Lower lobe of right lung (tissue), 2 donors: ENCODE measurements at places on chromosomes 6 and 20. TPM values are rescaled to one million over a fixed set of nuclear protein-coding genes. Genes with fewer than 3 reads are reported as not detected.

The MUC21 gene
- total RNA-seq = 3.8 TPM

The OLIG3 gene
- total RNA-seq = not detected

The TRAPPC3L gene
- not detected for total RNA-seq

The EFCAB8 gene
- total RNA-seq = 0.30 TPM

The DYNLT2 gene
- total RNA-seq = 1.6 TPM

The RRAGD gene
- 62.9 TPM for total RNA-seq

The KCNB1 gene
- total RNA-seq = 0.53 TPM

The XKR7 gene
- 0.06 TPM for total RNA-seq

The MYH7B gene
- total RNA-seq = 0.56 TPM

The GMPR gene
- total RNA-seq = 22.5 TPM

The CLDN20 gene
- not detected for total RNA-seq

- no peak overlapping the region for H3K4me3 ChIP-seq
- H3K36me3 ChIP-seq = no peaks in the 10 kb centered on the region
- no peaks in the 10 kb centered on the region for H3K27me3 ChIP-seq
- H3K27ac ChIP-seq = no peak overlapping the region
- DNase-seq = no peak
Measured at GRCh38 chr20:35886537-35886936, 67.8 kb downstream of the SCAND1 start.

GRCh38 chr6:163667372-163668060 is 253.0 kb downstream of the QKI start:
- no peaks in the 10 kb centered on the region for H3K27me3 ChIP-seq
- no peaks in the 10 kb centered on the region for H3K36me3 ChIP-seq
- peak overlapping the region; percentile 2 for H3K27ac ChIP-seq
- H3K4me1 ChIP-seq = peaks cover 18% of the 10 kb centered on the region

- no peaks in the 10 kb centered on the region for H3K36me3 ChIP-seq
- no peak for DNase-seq
- no peak overlapping the region for H3K27ac ChIP-seq
- H3K4me1 ChIP-seq = peaks cover 16% of the 10 kb centered on the region
Measured at GRCh38 chr6:150719099-150719766, 119.5 kb downstream of the PLEKHG1 start.

DNA sequence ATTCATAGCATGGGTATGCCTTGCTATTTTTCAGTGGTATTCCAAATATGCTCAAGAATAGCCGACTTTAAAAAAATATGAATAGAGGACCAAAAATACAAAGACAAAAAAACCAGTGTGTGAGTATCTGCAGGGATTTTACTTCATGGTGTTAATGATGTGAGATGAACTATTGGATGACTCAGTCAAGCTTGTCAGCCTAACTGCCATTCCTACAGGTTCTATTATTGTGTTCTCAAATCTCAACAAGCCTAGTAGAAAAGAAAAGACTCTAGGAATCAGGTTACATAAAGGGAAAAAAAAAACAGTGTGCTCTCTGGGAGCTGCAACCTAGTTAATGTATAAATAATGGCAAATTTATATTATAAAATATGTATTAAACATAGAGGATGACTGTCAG is 588.4 kb upstream of the BTBD3 start:
- no peak for DNase-seq
- no peaks in the 10 kb centered on the region for H3K36me3 ChIP-seq
- H3K4me3 ChIP-seq = no peak overlapping the region
- H3K27ac ChIP-seq = no peak overlapping the region
- no peaks in the 10 kb centered on the region for H3K27me3 ChIP-seq
- no peaks in the 10 kb centered on the region for H3K4me1 ChIP-seq

DNA sequence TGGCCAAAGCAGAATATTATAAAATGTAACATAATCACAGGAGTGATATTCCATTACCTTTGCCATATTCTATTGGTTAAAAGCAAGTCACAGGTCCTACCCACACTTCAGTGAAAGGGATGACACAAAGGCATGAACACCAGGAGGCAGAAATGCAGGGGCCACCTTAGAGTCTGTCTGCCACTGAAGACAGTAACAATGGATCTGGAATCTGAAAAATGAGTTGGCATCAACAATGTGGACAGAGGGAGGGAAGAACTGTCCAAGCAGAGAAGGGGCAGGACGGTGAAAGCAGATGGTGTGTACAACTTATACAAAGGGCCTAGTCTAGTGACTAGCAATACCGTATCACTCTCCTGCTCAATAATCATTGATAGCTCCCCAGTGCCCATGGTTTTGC is 6.6 kb upstream of the LPIN3 start:
- no peak overlapping the region for H3K4me3 ChIP-seq
- no peaks in the 10 kb centered on the region for H3K36me3 ChIP-seq
- peaks cover 21% of the 10 kb centered on the region for H3K4me1 ChIP-seq
- H3K27me3 ChIP-seq = no peaks in the 10 kb centered on the region

GRCh38 chr20:20211988-20212518 is 155.9 kb upstream of the INSM1 start:
- no peak overlapping the region for H3K4me3 ChIP-seq
- H3K27me3 ChIP-seq = peaks cover 22% of the 10 kb centered on the region
- H3K27ac ChIP-seq = no peak overlapping the region
- H3K36me3 ChIP-seq = no peaks in the 10 kb centered on the region

- peaks cover 7% of the 10 kb centered on the region for H3K36me3 ChIP-seq
- no peak overlapping the region for H3K27ac ChIP-seq
- H3K27me3 ChIP-seq = no peaks in the 10 kb centered on the region
- DNase-seq = no peak
- no peak overlapping the region for H3K4me3 ChIP-seq
- H3K4me1 ChIP-seq = no peaks in the 10 kb centered on the region
Measured at GRCh38 chr6:118523216-118523615, 24.9 kb upstream of the PLN start.

GRCh38 chr6:31345026-31345730 is 11.8 kb downstream of the HLA-B start:
- DNase-seq = no peak
- no peaks in the 10 kb centered on the region for H3K27me3 ChIP-seq
- no peak overlapping the region for H3K27ac ChIP-seq
- H3K4me3 ChIP-seq = no peak overlapping the region

- no peak overlapping the region for H3K27ac ChIP-seq
- no peak for DNase-seq
- H3K4me1 ChIP-seq = no peaks in the 10 kb centered on the region
- no peak overlapping the region for H3K4me3 ChIP-seq
- no peaks in the 10 kb centered on the region for H3K27me3 ChIP-seq
- no peaks in the 10 kb centered on the region for H3K36me3 ChIP-seq
Measured at GRCh38 chr20:24943731-24944130, 5.3 kb upstream of the CST7 start.

DNA sequence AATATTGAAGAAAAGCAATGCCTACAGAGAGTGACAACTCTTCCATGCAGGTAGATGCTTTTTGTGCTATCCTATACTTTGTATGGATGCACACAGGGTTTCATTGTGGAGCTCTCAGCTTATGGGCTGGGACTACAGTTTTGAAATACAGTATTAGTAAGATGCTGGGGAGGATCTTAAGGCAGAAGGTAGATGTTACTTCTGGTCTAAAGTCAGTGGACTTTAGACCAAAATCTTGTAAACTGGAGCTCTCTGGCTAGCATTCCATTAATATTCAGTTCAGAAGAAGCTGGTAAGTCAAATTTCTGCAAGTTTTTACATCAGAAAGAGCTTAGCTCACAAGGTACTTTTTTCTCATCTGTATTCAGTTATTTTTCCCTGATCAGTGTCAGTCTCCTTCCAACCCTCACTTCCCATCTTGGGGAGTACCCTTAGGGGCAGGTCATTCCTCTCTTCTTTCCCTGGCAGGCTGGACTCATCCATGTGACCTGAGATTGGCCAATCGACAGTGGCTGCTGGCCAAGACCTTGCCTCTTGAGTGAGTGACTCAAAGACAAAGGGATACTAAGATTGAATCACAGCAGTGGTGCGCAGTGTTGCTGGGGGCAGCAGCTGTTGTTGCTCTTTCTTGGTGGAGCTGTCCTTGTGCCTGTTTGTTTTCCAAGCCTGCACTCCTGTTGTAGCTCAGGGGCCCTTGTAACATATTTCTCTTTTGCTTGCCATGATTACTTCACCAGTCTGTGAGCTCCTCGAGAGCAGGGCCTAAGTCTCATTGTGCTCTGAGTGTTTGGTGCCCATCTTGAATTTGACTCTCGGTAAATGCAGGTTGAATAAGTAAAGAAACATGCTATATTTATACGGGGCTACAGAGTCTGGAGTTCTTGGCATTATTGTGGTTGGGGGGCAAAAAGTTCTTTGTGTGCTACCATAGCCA is 2.8 kb upstream of the PHF20 start:
- H3K27ac ChIP-seq = peak overlapping the region; percentile 96
- no peak overlapping the region for H3K4me3 ChIP-seq

DNA sequence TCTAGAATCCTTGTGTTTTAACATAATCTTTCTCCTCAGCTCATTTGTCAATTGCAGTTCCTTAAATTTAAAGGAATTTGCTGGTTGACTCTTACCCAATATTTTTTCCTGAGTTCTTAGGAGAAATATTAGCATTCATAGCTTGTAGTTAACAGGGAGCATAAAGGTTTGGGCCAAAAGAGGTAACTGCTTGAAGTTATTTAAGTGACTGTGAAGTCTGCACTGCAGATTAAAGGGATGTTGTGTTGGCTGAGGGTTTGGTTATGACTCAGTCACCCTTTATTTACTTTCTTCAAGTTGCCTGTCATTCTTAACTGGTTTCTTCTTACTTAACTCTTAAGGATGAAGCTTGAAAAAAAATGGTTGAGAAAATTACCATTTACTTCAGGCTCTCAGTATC is 220.3 kb upstream of the LAMP5 start:
- H3K4me3 ChIP-seq = no peak overlapping the region
- DNase-seq = no peak
- no peaks in the 10 kb centered on the region for H3K36me3 ChIP-seq
- H3K27me3 ChIP-seq = no peaks in the 10 kb centered on the region
- no peaks in the 10 kb centered on the region for H3K4me1 ChIP-seq

GRCh38 chr6:12718015-12718414 is 1.4 kb downstream of the PHACTR1 start:
- H3K27me3 ChIP-seq = peaks cover 42% of the 10 kb centered on the region
- no peak for DNase-seq
- H3K4me1 ChIP-seq = no peaks in the 10 kb centered on the region
- no peak overlapping the region for H3K4me3 ChIP-seq
- no peaks in the 10 kb centered on the region for H3K36me3 ChIP-seq

DNA sequence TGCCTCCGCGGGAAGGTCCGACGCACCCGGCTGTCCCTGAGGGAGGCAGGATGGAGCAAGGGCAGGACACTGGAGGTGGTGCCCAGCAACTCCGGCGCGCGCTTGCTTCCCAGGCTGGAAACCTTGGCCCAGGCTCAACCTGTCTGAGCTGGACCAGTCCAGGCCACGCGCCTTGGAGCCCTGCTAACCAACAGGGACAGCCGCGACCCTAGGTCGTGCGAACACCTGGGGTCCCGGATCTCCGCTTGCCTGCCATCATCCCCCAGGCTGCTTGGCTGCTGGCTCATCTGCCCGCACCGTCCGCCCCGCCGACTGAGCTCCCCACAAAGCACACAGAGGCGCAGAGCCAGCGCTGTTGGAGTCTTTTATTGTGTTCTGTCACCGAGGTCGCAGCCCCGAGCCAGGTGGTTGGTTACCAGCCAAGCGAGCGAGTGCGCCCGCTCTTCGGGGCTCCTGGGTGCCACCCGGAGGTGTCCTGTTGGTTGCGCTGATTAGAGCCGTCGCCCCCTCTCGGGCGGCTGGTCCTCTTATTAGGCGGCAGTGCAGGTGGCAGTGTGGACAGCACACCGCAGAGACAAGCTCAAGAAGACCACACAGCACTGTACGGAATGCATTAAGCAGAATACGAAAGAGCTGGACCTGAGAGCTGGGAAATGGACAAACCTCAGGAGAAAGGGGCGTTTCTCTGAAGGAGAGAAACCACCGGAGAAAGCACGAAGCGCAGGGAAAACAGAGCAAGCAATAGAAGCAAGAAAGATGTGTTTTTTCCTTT is 3.8 kb downstream of the COL12A1 start:
- no peak overlapping the region for H3K27ac ChIP-seq
- H3K4me3 ChIP-seq = no peak overlapping the region
- peaks cover 36% of the 10 kb centered on the region for H3K4me1 ChIP-seq

DNA sequence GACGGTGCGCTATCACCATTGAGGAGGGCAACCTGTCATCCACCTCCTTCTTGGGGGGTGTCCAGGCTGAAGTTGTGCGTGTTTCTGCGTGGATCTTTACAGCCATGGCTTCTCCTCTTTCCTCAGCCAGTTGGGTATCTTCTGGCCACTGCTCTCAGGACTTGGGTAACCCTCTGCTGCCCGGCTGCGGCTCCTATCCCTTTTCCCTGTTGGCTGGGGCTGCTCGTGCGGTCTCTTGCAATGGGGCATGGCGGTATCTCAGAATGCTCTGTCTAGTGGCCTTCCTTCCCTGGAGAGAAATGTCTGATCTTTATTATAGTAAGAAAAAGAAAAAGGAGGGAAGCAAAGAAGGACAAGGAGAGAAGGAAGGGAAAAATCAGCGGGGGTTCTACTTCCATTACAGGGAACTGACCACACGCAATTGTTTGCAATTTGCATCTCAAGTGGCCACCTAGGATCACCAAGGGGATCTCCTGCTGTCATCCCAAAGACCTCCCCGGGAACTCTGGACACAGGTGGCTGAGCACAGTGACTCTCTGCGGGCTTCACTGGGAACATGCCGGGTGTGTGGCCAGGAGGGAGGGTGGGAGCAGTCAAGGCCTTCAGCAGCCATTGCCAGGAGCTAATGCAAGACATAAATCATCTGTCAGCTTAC is 60.8 kb downstream of the NPEPL1 start:
- H3K36me3 ChIP-seq = no peaks in the 10 kb centered on the region
- H3K4me3 ChIP-seq = no peak overlapping the region
- DNase-seq = no peak

- peak overlapping the region; percentile 87 for H3K4me3 ChIP-seq
- peaks cover 4% of the 10 kb centered on the region for H3K36me3 ChIP-seq
- peaks cover 20% of the 10 kb centered on the region for H3K4me1 ChIP-seq
- H3K27me3 ChIP-seq = peaks cover 2% of the 10 kb centered on the region
- DNase-seq = no peak
- H3K27ac ChIP-seq = peak overlapping the region; percentile 99
Measured at GRCh38 chr6:24721461-24722215, 2.7 kb upstream of the C6orf62 start.

- no peak for DNase-seq
- peaks cover 44% of the 10 kb centered on the region for H3K36me3 ChIP-seq
- peak overlapping the region; percentile 62 for H3K27ac ChIP-seq
- peaks cover 71% of the 10 kb centered on the region for H3K4me1 ChIP-seq
- no peak overlapping the region for H3K4me3 ChIP-seq
Measured at GRCh38 chr6:44116641-44117382, 10.4 kb downstream of the MRPL14 start.

DNA sequence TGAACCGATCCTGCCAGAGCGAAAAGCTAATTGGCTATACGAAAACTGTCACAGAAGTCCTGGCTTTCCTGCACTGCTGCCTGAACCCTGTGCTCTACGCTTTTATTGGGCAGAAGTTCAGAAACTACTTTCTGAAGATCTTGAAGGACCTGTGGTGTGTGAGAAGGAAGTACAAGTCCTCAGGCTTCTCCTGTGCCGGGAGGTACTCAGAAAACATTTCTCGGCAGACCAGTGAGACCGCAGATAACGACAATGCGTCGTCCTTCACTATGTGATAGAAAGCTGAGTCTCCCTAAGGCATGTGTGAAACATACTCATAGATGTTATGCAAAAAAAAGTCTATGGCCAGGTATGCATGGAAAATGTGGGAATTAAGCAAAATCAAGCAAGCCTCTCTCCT is 14.2 kb downstream of the CCR6 start:
- H3K27ac ChIP-seq = no peak overlapping the region
- no peak for DNase-seq
- no peaks in the 10 kb centered on the region for H3K4me1 ChIP-seq
- peaks cover 4% of the 10 kb centered on the region for H3K27me3 ChIP-seq
- no peaks in the 10 kb centered on the region for H3K36me3 ChIP-seq

- no peak overlapping the region for H3K4me3 ChIP-seq
- DNase-seq = no peak
- H3K27ac ChIP-seq = no peak overlapping the region
Measured at GRCh38 chr6:138230759-138231380, 12.6 kb upstream of the PBOV1 start.
